Activated T-helper 17 cell treated with anti-CD3 and anti-CD28 coated beads, Interleukin-2, amount 50 U/mL, for 72 hours (primary cell): ENCODE measurements at places on chromosomes 2 and 18.

DNA sequence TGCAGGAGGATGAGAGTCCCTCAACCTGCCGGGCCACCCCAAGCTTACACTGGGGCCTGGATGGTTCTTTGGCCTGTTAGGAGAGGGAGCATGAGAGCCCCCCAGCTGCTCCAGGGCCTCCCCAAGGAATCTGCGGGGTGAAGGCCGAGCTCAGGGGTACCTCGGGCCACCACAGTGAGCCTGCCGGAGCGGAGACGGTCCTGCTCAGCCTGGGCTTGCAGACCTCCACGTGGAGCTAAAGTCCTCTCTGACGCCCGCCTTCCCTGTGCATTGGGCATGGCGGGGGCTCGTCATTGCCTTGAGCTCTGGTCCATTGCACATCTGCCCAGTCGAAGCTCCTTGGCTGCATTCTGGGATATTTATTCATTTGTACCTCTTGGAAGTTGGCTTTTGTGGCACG, 62.7 kb downstream of the ASB1 start:
- no peak for ATAC-seq

DNA sequence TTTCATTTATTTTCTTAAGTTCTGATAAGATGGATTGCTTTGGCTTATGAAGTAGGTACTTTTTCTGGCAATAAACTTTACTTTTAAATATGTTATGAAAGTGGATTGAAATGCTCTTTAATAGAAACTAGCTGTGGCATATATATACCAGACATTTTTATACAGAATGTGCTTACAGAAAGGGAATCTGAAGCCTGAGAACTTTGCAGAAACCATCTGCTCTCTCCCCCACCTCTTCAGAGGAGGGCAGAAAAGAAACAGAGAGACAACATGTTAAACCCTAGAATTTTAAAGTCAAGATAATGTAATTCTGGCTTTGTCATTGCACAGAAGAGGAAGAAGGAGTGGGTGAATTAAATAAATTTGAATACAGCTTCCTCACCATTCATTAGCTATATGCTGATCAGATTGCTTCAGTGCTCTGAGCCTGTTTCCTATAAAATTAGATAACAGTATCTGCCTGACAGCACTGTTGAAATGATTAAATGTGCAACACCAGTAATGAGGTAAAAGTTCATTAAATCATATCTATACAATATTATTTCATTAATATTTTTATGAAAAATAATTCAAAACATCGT, 247.3 kb downstream of the CNTNAP5 start:
- no peak for ATAC-seq

GRCh38 chr18:23126376-23127056, 8.8 kb upstream of the CABLES1 start:
- no peak for ATAC-seq

DNA sequence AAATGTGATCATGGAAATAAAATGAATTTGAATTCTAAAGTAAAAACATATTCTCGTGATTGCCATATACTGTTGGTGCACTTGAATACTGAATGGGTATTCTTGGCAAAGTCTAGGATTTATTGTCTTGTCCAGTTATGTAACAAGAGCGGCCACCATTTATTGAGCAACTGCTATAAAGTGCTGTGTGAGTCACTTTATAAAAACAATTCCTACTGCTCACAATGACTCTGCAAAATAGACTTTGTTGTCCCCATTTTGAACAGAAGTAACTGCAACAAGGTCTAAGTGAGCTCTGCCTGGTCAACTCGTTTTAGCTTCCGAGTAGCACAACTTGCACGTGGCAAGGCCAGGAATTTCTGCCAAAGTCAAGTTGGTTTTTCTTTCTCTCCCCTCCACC, 995.6 kb upstream of the FANCL start:
- no peak for ATAC-seq

GRCh38 chr2:59249441-59250306, 1008.5 kb upstream of the FANCL start:
- ATAC-seq = no peak

GRCh38 chr18:72411261-72411660, 132.9 kb downstream of the CBLN2 start:
- ATAC-seq = no peak

- ATAC-seq = no peak
Observed at GRCh38 chr2:3479430-3480320, 39.7 kb downstream of the ADI1 start.

GRCh38 chr2:212428681-212429478, 109.7 kb downstream of the ERBB4 start:
- no peak for ATAC-seq
